Pulmonary artery endothelial cell (primary cell): ENCODE measurements at places on chromosomes 13 and 19. TPM values are rescaled to one million over a fixed set of nuclear protein-coding genes. Genes with fewer than 3 reads are reported as not detected.

Gene CCDC8
- total RNA-seq = 0.07 and 0.25 TPM in 2 replicates

Gene NLRP9
- total RNA-seq = under 0.01 TPM in 1 of 2 replicates, not detected in the other

Gene BIVM
- total RNA-seq = 12.1 and 15.6 TPM in 2 replicates

Gene KCTD12
- 94.3 and 97.6 TPM in 2 replicates for total RNA-seq

Gene OR7C1
- not detected in 2 replicates for total RNA-seq

- DNase-seq = no peak
Measured at GRCh38 chr13:101417043-101417406, 717 bp upstream of the NALCN start.

GRCh38 chr13:60411464-60411863, 14.4 kb downstream of the TDRD3 start:
- no peak for DNase-seq

GRCh38 chr19:31718032-31718431, 368.8 kb upstream of the TSHZ3 start:
- DNase-seq = no peak

DNA sequence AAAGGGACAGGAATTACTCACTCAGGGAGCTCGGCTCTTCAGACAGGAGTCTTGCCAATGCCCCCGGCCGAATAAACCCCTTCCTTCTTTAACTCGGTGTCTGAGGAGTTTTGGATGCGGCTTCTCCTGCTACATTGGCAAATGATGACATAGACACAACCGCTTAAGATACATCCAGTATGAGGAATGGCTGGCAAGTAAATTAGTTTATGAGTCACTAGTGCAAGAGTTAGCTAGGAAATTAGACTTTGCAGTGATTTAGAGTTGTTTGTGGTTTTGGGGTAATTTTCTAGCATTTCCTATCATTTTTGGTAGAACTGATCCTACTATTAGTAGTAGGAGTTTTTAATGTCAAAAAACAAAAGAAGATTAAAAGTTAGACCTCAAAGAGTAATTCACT, 166.2 kb downstream of the SLITRK1 start:
- DNase-seq = no peak

DNA sequence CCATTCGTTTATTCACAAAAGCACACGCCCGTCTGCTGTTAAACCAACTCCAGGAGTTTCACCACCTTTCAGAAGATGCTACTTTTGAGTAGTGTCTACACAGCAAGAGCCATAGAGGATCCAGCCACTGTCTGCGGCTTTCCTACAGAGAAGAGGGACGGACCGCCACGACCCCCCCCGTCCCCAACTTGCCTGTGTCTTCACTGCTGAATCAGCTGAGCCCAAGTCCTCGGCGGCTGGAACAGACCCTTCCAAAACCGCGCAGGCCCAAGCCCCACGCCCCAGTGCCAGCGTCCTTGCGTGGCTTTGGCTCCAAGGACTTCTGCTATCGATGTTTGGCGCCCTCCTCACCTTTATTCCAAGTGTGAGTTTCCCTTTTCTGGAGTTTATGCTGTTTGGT, 65.1 kb downstream of the SPACA7 start:
- no peak for DNase-seq

GRCh38 chr19:49084206-49085019, 838 bp upstream of the SNRNP70 start:
- no peak for DNase-seq

DNA sequence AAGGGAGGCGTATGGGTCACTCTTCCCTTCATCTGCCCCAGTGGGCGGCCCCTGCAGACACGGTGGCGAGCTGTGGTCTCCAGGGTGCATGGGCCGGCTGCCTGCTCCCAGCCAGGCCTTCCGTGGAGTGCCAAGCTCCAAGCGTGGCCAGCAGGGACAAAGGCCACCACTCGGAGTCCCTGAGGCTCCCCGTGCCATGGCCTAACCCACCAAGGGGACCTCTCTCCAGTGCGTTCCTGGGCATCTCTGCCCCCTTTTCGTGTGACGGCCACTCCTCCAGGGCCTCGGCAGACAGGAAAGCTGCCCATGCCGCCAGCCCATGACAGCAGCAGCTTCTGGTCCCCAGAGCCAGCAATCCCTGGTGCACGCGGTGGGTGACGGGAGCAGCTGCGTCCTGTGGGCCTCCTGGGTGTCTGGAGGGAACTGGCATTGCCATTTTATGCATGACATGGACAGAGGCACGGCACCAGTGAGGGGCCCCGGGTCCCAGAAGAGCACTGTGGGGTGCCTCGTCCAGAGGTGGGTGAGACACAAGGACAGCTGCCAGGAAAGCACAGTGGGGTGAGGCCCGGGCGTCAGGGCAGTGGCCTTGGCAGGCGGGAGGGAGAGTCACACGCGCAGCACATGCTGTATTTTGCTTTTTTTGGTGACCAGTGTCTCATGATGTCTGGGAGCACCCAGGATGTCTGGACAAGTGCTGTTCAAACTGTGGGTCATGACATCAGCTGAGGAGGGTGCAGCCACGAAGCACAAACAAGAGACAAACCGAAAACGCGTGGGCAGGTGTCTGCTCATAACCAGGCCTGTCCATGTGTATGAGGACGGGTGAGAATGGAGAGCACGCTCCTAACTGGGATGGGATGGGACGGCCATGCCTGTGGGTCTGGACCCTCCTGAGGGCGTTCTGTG, 32.3 kb downstream of the CEBPG start:
- no peak for DNase-seq

DNA sequence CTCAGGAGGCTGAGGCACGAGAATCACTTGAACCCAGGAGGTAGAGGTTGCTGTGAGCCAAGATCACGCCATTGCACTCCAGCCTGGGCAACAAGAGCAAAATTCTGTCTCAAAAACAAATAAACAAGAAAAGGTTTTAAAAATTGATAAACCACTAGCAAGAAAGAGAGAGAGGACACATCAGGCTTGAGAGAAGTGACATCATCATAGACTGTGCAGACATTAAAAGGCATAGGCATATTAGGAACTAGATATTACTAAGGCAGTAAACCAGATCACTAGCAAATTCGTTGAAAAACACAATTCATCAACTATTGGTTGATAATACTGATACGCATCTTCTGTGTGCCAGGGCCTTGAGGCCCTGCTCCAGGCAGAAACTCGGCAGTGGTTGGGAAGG, 7.7 kb downstream of the A1BG start:
- no peak for DNase-seq

DNA sequence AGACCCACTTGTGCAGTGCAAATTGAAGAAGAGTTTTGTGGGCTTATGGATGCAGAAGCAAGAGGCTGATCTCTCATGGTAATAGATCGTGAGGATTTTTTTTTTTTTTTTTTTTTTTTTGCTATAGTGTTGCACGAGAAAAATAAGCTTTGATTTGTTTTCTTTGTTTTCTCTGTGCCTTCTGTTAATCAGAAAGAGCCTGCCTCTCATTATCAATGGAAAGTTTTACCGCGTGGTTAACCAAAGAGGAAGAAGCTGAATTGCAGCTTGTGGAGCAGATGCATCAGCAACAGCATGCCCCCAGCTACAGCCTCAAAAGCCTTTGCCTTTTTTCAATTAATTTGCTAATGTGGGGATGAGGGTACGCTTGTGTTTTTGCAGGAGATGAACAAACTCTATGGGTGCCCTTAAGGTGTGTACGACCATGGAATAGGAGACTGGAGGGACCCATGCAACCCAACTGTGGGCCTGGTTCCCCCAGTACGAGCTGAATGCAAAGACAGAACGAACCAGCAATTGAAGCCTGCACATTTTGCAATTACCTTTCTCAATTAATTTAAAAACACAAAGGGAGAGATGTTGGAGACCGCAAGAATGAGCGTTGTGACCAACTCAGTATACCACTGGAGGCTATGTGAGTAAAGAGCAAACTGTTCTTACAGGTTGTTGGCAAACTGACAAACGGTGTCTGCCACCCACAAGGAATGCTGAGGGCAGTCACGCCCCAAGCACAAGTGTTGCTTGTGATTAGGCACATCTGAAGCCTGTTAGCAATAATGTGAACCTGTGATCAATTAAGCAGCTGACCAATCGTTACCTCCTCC, 58.6 kb upstream of the SPRY2 start:
- DNase-seq = no peak

DNA sequence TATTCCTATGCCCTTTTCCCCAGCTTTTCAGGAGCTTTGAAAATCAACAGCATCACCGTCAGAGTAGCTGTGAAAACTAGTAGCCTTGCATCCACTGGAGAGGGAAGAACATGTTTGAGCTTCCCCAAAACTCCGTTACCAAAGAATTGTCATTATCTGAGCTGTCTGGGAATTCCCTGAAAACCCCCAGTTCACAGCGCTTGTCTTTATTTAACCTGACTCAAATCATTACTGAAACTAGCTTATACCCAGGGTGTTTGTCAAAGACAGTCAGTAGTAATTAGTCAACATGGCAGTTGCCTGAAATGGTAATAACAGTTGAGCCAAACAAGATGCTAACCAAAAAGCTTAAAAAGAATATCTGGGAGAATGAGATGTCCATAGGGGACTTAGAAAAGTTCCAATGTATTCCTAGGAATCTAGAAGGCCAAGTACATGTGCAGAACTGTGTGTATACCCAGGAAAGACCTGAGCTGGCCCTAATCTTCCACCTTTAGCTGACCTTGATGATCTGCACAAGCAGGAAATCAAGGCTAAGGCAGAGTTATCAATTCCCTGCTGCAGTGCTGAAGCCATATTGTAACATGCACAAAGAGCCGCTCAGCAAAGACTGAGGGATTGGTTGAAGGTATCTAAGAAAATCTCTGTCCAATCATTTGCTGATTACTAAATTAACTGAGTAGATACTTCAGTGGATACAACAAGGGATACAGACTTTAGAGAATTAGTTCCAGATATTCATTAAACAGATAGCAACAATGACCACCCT, 130.8 kb downstream of the KL start:
- DNase-seq = no peak
